Heart right ventricle (tissue), 16 donors: ENCODE measurements at places on chromosomes 12 and 14.

DNA sequence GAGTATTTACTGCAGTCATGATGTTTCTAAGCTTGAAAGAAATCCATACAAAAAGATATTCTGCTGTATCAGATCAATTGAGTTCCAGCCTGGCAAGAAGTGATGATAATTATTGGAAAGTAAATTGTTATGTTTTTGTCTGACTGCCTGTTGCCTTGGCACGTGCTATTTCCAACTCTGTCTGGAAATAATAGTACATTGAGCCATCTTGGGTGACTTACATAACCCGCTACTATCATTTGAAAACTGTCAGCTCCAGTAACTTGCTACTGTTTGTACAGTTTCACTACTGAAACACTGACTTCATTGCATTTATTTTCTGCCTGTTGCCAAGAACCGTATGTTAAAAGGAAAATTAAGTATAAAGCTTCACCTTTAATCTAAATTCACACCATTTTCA is 318.6 kb downstream of the ITPR2 start:
- no peak for DNase-seq

- no peak for DNase-seq
These were observed 12.6 kb downstream of the MMP17 start for GRCh38 chr12:131840643-131841416.

DNA sequence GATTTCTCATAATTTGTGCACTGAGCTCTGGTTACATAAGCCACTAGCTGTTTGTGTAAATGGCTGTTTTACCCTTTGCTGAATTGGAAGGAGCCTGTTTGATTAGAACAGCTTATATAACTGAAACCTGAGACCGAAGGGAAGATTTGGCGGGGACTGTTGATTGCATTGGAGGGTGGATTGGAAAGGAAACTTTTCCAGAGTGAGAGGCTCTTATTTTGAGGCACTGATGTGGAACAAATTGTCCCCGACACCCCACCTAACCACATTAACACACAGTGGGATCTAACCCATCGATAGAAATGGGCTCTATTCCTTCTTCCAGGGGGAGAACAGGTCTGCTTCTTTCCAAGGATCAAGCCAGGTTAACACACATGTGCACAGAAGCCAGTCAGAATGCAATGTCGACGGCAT is 51.7 kb downstream of the TMEM30B start:
- DNase-seq: no peak

DNA sequence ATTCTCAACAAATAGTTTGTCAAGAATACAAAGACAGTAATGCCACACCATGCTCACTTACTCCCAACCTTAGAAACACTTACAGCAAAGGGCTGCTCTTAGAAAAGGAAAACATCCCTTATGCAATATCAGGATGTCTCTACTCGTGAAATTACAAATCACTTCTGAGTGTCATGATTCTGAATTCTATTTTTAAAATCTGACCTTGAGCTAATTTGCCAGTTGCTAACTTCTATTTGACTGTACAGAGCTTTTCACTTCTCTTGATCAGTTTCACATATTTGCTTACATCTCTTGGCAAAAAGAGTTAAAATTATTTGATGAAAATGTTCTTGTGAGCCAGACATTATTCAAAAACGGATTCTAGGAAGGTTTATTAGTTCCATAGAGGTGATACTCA is 136.7 kb upstream of the SLC35F4 start:
- no peak for DNase-seq

DNA sequence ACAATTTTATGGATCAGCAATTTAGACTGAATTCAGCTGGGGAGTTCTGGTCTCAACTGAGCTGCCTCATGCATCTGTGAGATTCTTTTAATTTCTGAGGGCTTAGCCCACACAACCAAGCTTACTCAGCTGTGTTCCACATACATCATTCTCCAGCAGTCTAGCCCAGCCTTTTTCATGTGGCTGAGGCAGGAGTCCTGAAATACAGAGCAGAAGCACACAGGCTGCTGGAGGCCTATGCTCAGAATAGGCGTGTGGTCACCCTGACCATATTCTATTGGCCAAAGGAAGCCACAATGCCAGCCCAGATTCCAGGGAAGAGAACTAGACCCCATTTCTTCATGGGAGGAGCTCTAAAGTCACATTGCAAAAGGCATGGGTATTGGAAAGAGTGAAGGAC is 72.3 kb upstream of the DHRS4 start:
- no peak for DNase-seq

DNA sequence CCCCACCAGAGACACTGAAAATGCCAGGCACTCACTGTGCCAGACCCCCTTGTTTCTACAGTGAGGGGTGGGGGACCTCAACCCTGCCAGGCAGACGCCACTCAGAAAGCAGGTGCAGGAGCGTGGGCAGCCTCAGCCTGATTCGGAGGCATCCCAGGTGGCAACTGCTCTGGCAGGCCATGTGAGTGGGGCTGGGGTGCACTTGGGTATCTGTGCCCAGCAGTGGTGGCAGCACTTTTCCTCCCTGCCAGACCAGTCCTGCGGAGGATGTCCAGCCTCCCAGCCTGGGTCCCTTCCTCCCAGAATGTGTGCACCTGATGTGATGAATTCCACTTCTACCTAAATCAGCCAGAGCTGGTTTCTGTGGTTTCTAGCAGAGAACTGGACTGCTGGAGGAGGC is 13.4 kb upstream of the TTC7B start:
- DNase-seq: no peak

- DNase-seq: no peak
These were observed 31.9 kb downstream of the DACT1 start for GRCh38 chr14:58669556-58670200.

- no peak for DNase-seq
These were observed 462 bp downstream of the SRP54 start for GRCh38 chr14:34983148-34983760.

DNA sequence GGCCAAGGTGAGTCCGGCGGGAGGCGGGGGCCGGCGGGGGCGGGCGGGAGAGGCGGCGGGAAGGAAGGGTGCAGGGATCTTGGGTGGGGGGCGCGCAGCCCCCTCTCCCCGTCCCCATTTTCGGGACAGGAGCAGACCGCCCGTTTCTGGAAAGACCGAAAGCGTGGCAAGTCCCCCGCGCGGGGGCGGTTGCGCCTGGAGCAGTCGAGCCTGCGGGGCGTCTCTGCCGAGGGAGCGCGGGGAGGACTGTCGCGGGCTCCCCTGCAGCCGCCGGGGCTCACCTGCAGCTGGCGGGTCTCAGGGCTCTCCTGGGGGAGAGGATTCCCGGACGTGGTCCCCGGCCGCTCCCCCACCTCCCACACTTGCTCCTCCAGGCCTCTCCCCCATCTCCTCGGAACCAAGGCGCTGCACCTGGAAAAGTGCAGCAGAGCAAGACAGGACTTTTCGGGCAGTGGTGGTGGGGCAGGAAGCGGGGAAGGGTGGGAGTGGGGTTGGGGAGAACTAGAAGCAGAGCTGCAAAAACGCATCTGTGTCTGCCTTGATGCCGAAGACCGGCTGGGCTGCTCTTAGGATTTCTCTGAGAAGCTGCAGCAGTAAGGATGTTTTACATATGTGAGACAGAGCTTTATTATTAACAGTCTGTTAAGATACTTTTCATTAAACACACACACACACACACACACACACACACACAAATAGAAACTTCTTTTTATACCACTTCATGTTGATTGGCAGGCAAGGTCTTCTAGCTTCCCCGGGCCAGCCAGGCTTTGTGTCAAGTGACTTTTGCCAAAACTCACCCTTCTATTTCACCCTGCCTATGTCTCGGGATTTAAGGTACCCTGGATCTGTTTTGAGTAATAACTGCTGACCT is 677 bp downstream of the C12orf75 start:
- DNase-seq: peak; percentile 7

GRCh38 chr12:15919418-15919817 is 8.3 kb downstream of the DERA start:
- DNase-seq: no peak

DNA sequence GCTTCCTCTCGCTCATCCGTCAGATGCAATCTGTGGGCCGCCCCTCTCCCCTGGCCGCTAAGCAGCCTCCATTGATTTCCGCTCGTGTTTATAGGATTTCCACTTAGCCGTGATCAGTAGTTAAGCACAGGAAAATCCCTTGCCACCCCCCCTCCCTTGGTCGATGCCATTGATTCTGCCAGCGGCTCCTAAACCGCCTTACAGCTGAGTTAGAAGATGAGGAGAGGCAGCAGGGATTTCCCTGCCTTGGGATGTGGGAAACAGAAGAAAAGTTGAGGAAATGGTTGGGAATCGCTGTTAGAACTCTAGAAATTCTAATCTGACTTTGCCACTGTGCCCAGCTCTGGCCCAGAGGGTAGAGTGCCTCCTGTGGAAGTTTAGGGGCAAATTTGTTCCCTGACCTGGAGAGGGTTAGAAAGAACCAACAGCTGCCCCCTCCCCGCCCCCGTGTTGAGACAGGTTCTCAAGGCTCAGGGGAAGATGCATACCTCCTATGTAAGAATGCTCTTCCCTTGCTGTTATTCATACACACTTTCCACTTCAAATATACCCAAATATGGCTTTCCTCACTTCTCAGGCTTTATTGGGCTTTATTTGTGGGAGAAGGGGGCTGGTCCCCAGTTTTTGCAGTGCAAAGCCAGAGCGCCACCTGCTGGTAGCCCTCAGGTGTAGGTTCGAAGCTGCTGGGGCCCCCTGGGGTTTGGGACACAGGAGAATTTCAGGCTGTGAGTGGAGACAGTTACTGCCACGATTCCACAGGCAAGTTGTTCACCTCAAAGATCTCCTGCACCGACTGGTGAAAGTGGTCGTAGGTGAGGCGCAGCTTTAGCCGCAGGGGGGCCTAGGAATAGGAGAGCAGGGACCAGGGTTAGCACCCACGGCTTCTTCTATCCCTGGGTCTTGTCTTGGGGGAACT is 3.2 kb downstream of the THTPA start:
- DNase-seq: no peak

DNA sequence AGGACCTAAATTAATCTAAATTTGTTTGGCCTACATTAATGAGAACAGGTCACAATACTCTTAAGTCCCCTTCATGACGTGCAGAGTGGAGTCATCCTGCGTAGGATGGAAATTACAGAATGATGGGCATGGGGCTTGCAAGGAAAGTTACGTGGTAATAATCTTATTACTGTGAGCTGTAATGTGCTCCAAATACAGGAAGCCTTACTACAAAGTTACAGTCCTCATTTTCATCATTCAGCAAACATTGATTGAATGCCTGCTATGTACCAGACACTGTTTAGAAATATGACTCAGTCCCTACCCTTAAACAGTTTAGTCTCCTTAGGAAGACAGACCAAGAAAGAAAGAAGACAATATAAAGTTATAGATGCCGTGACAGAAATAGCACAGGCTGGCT is 9.4 kb downstream of the HIGD1C start:
- no peak for DNase-seq

- no peak for DNase-seq
These were observed 96.9 kb upstream of the FGD4 start for GRCh38 chr12:32302218-32303173.

GRCh38 chr12:76558684-76559399 is 729 bp downstream of the OSBPL8 start:
- DNase-seq: peak; percentile 58

DNA sequence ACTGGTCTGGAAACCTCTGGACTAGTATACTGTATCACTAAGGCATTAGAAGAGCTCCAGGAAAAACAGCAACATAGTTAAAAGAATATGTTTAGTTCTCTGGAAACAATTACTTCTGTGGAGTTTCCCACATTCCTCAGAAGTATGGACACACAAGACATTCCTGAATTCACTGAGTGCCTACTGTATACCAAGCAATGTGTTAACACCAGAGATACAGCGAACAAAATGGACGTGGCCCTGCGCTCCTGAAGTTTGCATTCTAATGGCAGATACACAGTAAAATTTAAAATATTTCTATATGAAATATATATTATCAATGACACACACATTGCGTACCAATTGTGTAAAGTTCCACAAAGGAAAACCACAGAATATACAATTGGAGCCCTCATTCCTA is 1.1 kb downstream of the ANGEL1 start:
- no peak for DNase-seq

- no peak for DNase-seq
These were observed 80.8 kb downstream of the CAPZA3 start for GRCh38 chr12:18818579-18819268.

DNA sequence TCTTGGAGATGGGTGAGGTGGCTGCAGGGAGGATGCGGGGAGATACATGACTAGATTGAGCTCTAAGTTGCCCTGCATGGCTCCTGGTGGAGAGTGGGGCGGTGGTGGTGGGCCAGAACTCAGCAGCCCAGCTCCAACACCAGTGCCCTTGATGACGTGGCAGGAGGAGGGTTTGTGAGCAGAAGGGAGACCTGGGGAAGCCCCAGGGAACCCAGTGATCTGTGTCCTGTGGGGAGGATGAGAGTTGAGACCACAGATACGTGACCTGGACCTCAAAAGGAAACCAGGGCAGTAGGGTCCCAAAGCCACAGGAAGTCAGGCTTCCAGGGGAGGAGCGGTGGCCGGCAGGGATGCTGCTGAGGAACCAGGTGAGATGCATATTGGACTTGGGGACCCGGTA is 989.1 kb upstream of the TMEM132C start:
- DNase-seq: no peak

- DNase-seq: no peak
These were observed 344.1 kb upstream of the PDE3A start for GRCh38 chr12:20024194-20024593.

DNA sequence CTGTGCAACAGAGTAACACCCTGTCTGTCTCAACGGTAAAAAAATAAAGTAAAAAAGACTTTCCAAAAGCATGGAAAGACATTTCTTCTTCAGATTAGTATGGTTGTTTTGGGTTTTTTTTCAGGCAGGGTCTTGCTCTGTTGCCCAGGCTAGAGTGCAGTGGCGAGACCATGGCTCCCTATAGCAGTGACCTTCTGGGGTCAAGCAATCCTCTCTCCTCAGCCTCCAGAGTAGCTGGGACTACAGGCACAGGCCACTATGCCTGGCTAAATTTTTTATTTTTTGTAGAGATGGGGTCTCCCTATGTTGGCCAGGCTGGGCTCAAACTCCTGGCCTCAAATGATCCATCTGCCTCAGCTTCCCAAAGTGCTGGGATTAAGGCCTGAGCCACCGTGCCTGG is 72.8 kb downstream of the KDM2B start:
- DNase-seq: no peak

- DNase-seq: peak; percentile 66
These were observed 18.1 kb downstream of the SSH1 start for GRCh38 chr12:108839018-108839889.

- DNase-seq: peak; percentile 70
These were observed 13.2 kb upstream of the TIGAR start for GRCh38 chr12:4307593-4308333.

- no peak for DNase-seq
These were observed 33.8 kb downstream of the ERG28 start for GRCh38 chr14:75626863-75627262.

GRCh38 chr14:66405158-66405557 is 81.0 kb upstream of the CCDC196 start:
- no peak for DNase-seq

- DNase-seq: no peak
These were observed 169.2 kb downstream of the PIWIL1 start for GRCh38 chr12:130506844-130507243.

DNA sequence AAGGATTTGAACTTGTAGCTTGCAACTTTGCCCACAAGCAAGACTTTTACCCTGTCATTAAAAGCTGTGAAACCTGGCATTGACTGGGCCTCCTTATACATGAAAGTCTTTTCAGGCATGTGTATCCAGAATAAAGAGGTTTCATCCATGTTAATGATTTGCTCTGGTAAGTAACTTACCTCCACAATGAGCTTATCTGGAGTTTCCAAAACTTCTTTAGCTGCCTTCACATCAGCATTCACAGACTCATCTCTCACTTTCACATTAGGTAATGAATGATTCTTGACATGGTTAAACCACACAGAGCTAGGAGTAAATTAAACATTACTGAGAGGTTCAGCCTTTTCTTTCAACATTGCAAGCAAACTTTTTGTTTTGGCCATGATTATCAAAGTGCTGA is 234.4 kb upstream of the CLEC14A start:
- DNase-seq: no peak
